ENCODE measurements at places on chromosomes 6 and 20.
A peak's percentile ranks its signal among the peaks of the same experiment; 100 is the strongest.

DNA sequence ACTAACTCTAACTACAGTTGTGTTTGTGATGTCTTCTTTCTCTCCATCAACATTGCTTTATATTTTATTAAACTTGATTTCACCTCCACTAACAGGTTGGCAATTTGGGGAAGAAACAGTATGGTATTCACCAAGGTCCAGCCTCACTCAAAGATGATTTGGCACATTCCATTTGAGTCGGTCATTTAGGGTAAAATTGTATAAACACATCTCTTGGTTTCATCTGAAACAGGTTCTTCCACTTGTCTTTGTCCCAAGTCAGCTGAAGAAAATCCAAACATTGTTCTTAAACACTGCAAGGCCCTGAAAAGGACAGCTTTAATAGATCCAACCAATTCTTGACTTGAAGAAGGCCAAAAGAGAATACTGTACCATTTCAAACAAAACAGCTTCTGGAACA is 104.9 kb upstream of the NT5E start:
- peak; percentile 84 for DNase-seq

DNA sequence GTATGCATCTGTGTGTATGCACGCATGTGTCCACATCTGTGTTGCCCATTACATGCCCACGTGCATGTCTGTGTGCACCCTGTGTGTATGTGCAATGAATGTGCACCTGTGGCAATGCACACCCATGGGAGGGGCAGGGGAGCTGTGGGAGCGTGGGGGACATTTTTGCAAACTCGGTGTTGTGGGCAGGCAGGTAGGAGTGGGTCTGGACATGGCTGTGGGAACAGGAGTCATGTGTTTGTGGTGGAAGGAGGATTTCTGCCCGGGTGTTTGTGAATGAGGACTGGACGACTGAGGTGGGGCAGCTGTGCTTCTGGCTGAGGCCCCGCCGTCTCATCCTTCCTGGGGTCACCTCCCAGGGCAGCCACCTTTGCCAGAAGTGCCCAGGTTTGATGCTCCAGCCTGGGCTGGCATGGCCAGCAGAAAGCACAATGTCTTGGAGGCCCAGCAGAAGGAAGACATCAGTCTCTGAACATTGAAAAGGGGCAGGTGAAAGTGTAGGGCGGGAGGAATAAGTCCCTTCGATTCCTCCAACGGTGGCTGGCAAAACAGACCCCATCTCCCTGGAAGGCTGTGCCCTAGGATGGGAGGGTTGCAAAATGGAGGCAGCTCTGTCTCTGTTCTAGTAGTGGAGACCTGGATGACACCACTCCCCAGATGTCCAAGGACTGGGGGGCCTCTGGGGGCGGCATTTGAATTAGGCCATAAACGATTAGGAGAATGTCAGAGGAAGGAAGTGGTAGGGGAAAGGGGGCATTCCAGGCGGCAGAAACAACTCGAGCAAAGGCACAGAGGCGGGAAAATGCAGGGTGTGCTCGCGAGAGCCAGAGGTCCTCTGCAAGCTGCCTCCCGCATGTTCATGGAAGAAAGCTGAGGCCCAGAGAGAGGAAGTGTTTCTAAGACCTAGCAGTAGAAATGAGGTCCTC is 19.1 kb upstream of the ARMC12 start:
- DNase-seq, result no peak

- DNase-seq, result no peak
Observed at GRCh38 chr6:4662886-4663285, 113.3 kb upstream of the CDYL start.

DNA sequence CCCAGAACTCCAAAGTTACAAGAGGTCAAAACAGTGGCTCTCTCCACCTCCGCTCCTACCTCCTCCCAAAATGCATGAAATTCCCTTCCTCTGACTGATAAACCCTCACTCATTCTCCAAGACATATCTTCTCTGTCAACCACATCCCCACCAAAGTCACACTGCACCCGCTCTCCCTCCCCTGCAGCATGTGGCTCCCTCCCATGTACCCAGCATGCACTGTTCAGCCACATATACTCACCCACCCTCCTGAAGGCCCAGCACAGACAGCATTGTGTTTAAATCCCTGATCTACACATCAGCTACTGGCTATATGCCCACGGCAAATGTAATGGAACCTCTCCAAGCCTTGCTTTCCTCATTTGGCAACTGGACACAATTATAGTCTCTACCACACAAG is 5.5 kb upstream of the POU5F1 start:
- no peak for DNase-seq

DNA sequence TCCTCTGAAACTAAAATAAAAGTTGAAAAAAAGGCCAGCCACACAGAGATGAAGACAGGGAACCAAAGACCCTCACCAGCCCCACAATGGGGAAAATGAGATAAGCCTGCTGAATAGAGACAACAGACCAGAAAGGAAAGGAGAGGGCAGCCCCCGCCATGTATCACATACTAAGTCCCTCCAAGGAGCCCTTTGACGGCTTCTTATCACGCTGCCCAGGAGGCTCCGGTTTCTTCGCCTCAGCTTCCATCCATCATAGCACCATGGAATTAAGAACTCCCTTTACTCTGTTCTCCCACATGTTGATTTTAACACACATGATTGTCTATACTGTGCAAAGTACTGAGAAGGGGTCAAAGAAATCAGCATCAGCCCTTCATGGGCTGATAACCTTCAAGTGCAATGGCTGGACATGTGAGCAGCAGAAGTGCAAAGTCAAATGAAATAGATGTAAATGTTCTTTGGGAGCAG is 54.9 kb downstream of the MAP3K5 start:
- no peak for DNase-seq

DNA sequence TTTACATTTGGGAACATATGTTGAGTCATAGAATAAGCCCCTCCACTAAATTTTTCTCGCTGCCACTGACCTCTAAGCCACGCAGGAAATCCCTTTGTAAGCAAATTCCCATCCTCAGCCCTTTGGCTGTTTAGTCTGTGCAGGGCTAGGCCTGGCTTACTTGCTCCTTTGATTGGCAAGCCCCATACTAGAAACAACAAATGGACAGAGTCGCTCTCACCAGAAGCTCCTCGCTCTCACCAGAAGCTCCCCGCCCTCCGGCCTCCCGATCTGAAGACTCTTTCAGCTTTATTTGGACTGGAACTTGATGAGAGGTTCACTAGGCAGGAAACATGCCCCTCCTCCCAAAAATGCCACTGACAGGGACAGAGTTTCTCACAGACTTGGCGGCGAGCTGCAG is 149.2 kb upstream of the EXOC2 start:
- DNase-seq, result no peak

DNA sequence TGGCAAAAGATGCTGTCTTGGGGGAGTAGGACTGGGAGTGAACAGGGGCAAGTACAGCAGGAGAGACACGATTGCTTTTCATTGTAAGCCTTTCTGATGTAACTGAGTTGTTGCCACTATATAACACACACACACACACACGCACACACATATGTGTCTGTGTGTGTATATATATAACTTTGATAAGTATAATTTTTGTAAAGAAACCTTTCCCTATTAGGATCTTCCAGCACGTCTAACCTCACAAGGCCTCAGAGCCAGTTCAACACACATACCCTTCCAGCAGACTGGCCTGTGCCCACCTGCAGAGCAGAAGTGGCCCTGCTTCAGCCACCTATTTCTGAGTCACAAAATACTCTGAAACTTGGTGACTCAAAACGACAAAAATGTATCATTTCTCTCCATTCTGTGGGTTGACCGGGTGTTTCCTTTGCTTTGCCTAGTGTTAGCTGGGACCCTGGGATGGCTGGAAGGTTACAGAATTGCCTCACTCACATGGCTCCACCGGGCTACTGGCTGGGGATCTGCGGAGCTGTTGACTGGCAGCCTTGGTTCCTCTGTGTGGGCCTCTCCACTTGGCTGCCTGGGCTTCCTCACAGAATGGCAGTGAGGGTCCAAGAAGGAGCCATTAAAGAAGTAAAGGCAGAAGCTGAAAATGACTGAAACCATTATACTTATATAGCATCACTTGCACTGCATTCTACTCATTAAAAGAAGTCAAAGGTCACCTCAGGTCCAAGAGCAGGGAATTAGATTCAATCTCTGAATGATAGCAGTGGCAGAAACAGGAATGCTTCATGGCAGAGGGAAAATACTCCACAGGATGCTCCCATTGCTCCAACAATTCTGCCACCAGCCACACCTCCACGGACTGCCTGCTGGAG is 126.4 kb downstream of the BANF2 start:
- DNase-seq, result peak; percentile 49

GRCh38 chr6:21726676-21727075 is 133.1 kb downstream of the SOX4 start:
- peak; percentile 31 for DNase-seq

- no peak for DNase-seq
Observed at GRCh38 chr6:83071023-83071422, 3.6 kb downstream of the DOP1A start.

- DNase-seq, result peak; percentile 32
Observed at GRCh38 chr6:31513456-31514165, 15.2 kb upstream of the MCCD1 start.

GRCh38 chr20:62743777-62744317 is 35.2 kb downstream of the NTSR1 start:
- DNase-seq, result no peak

DNA sequence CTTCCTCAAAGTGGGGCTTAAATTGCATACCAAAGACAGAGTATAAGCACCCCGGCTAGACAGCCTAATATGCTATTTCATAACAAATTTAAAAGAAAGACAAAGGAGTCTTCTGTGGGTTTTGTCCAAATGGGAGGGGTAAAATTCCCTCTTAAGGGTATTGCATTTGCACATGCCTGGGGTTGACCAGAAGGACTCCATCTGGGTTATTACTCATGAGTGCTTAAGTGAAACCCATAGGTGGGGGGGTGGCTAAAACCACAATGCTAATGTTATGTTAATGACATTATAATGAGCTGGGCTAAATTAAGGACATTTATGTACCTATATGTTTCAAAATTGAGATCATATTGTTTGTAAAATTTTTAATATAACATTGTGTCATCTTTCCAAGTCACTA is 15.0 kb downstream of the IMPG1 start:
- no peak for DNase-seq

DNA sequence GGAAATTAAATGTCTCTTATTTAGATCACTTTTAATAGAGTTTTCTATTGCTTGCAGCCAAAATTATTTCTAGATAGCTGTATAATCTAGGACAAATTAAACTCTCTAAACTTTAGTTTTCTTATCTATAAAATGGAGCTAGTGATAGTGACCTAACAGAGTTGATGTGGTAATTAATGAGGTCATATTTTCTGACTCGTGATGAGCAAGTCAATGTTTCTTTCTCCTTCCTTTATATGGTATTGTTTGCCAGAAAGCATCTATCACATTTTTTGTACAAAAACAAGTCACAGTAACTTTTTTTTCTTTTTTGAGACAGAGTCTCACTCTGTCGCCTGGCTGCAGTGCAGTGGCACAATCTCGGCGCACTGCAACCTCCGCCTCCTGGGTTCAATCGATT is 267.7 kb downstream of the FARS2 start:
- peak; percentile 4 for DNase-seq

GRCh38 chr6:36626636-36627035 is 32.5 kb downstream of the SRSF3 start:
- DNase-seq, result no peak

- DNase-seq, result peak; percentile 73
Observed at GRCh38 chr6:18343741-18344140, 43.4 kb upstream of the RNF144B start.

DNA sequence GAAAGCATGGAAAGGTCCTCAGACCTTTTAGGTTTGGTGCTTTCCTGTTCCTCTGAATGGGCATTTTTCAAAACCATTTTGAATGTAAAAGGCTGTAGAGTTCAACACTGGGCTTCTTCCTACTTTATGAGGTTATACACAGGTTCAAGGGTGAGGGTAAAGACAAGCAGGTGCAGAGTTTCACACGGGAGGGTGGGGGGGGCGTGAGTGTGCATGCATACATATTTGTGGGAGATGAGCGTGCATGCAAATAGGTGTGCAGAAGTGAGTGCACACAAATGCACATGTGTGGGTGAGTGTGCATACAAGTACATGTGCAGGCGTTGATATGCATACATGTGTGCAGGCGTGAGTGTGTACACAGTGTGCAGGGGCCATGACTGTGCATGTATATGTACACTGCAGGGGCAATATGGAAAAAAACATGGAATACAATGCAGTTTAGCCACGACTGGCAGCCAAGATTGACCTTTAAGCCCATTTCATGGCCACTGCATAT is 183.1 kb downstream of the GMPR start:
- DNase-seq, result no peak

- DNase-seq, result no peak
Observed at GRCh38 chr20:47971058-47971791, 185.9 kb upstream of the SULF2 start.

DNA sequence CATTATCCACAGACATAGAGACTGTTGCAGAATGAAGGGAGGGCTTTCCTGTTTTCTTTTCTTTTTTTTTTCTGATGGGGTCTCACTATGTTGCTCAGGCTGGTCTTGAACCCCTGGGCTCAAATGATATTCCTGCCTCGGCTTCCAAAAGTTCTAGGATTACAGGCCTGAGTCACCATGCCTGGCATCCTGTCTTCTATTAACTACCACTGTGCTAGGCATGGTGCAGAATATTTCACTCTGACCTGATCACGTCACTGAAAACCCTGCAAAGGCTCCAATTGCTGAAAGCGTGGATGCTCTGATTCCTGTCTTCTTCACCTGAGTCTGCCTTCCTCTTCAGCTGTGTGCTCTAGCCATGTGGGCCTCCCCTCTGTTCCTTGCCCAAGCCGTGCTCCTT is 8.5 kb upstream of the DNMT3B start:
- no peak for DNase-seq

DNA sequence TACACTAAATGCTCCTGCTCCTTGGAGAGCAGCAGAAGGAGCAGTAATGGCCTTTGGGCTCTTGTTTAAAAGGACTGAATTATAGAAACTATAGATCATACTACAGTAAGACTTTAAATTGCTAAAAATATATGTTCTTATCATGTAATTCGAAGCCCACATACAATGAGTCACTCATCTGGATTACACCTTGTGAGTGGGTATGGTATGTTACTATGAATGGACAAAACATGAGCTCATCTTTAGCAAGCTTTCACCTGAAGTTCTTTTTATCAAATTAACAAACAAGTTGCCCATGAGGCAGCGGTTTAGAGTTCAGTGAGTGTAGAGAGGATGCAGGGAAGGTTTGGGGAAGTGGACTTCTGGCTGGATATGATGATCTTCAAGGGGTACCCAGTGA is 114.4 kb upstream of the CCN2 start:
- peak; percentile 31 for DNase-seq

DNA sequence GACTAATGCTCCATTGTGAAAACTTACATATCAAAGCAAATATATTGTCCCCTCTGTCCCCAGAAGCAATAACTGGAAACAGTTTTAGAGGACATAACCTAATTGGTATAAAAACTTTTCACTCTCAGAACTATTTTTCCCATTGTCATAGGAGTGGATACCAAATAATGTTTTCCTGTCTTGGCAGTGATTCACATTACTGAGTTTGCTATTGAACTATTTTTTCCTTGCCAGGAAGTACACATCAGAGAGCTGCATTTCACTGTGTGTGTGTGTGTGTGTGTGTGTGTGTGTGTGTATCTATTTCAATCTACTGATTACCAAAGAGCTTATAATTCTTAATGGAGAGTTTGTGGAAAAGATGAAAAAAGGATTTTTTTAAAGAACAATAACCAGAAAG is 45.4 kb downstream of the AKAP12 start:
- DNase-seq, result peak; percentile 37

- no peak for DNase-seq
Observed at GRCh38 chr6:14634072-14634471, 516.5 kb downstream of the CD83 start.

All from PC-3 (cell line).